ENCODE measurements at places on chromosomes 1 and 21. TPM values are rescaled to one million over a fixed set of nuclear protein-coding genes. Genes with fewer than 3 reads are reported as not detected.

GRCh38 chr1:17869815-17870214, 114.7 kb downstream of the ACTL8 start:
- DNase-seq: no peak

GRCh38 chr1:24285231-24285630, 33.9 kb upstream of the GRHL3 start:
- no peak for DNase-seq

DNA sequence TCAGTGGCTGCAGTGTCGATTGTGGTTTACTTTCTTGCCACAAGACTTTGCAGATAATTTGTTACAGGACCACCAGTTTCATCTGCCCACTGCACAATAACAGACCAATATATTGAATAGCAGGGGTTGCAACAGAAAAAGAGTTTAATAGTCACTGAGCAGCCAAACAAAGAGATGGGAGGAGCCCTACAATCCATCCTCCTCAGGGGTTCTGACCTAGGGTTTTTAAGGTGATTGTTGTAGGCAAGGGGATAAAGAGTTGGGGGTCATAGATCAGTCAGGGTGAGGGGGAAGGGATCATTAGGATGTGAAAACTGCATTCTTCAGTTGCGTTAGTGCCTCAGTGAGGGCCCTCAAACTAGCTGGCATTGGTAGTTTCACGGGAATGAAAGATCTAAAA, 110.7 kb upstream of the OLFM3 start:
- DNase-seq: no peak

TDRD5 gene
- polyA plus RNA-seq: 5.1 TPM

HEYL gene
- 20.6 TPM for polyA plus RNA-seq

GRCh38 chr1:153779781-153780541, 4.8 kb downstream of the SLC27A3 start:
- no peak for DNase-seq
